Omental fat pad (tissue), 4 donors: ENCODE measurements at places on chromosomes 11 and 22.
A peak's percentile ranks its signal among the peaks of the same experiment; 100 is the strongest.

DNA sequence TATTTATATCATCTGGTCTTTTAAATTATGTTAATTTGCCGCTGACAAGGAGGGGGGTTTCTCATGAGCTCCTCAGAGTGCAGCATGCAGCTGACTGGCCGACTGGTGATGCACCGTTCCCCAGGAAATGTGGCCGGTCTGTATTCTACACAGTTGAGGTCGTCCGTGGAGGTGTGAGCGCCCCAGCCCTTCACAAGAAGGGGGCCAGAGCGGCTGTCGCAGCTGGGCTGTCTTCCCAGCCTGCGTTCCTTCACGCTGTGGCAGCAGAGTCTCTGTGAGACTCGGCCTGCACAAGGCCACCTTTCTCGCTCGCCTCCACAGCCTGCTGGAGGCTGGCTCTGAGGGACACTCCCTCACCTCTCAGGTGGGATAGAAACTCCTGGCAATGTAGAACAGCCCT is 43.2 kb downstream of the AP2A2 start:
- DNase-seq: no peak

DNA sequence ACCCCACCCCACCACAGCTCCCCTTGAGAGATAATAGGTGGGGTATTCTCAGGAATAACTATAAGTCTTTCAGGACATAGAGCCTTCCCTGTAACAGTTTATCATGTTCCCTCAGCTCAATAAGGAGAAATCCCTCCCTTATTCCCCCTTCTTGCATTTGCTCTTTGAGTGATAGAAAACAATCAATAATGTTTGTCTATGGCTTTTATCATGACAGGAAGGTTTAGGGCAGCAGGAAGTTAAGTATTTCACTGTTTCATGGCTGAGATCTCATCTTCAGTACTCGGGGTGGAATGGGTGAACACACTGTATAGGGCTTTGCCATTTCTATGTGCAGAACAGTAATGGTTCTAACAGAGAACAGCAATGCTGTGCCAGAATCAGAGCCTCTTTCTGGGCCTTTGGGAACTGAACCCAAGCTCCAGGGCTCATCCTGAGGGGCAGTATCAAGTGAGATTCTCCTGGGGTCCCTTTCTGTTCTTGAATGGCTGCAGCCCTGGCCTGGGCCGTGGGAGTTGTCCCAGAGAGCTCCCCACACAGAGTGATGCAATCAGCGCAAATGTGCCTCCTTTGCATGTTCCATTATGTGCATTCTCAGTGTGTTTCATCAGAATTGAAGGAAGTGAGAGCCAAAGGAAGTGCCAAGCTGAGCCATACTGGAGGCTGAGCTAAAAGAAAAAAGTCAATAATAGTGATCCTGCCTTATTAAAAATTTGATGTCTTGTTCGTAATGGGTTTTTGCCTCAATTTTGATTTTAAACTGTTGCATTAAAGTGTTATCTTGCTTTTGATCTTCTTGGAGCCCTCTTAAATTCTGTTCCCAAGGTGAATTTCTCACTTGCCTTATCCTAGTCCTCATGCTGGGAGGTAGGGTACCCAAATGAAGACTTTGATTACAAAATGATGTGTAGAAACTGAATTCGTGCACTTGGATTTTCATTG is 2.9 kb upstream of the CYP2R1 start:
- DNase-seq: peak; percentile 49

DNA sequence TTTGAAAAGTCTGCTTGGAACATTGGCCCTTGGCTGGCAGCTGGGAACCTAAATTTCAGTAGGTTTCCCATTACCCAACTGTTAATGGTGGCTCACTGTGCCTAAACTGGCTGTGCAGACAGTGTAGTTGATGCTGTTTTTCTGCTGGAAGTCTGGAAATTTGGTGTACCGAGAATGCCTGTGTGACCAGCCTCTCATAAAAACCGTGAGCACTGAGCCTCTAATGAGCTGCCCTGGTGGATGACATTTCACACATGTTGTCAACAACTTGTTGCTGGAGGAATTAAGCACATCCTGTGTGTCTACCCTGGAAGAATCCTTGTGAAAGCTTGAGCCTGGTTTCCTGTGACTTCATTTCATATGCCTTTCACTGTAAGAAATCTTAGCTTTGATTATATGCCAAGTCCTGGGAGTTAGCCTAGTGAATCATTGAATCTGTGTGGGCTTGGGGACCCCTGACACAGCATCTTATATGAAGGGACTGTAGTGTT is 131.1 kb downstream of the LDLRAD3 start:
- DNase-seq: no peak

DNA sequence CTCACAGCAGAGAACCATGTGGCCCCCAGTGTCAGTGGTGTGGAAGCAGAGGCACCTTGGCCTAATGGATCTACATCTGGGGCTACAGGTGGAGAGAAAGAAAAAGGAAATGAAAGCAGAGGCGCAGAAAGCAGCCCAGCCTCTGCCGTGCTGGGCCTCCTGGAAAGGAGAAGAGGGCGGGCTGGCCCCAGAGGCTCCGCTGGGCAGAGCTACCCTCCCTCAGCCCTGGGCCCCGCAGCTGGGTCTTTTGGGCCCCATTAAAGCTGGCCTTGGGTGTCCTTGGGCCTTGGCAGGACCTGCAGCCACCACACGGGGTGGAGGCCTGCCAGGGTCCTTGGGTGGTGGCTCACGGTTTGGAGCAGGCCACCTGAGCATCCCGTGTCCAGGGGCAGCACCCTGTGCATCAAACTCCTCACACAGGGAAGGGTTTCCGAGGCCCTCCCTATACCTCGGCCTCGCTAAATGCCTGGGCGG is 31.6 kb upstream of the GAL start:
- no peak for DNase-seq

DNA sequence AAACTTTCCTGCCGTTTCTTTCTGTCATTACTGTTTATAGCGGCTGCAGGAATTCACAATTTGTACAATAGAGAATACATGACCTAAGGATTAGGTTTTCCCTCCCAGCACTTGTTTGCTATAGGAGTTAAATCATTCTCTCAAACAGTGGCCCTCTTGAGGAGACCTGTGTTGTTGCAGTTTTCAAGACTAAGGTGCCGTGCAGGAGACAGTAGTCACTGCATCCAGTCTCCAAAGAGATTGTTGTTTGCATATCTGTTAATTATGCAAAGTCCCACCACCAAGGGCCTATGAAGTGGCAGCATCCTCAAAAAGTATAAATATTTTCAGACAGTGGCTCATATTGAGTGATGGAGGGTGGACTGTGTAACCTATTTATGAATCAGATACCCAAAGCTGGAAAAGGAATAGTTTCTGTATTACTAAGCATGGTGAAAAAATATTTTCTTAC is 2.3 kb downstream of the PRSS23 start:
- no peak for DNase-seq

- no peak for DNase-seq
Measured at GRCh38 chr11:126082251-126083109, 19.8 kb upstream of the CDON start.
